SHP77 (cell line): ENCODE measurements at places on chromosomes 5 and 9.

GRCh38 chr9:105662184-105663104 is at the start of gene TAL2:
TSS of gene TAL2 (plus strand) at chr9:105662457. CDS start at chr9:105662497, 40 bp downstream.
- DNase-seq = no peak

GRCh38 chr5:125554355-125554754 is 807.9 kb upstream of the ZNF608 start:
- DNase-seq = no peak

GRCh38 chr5:39387293-39387692 is 23.0 kb upstream of the C9 start:
- DNase-seq = no peak

DNA sequence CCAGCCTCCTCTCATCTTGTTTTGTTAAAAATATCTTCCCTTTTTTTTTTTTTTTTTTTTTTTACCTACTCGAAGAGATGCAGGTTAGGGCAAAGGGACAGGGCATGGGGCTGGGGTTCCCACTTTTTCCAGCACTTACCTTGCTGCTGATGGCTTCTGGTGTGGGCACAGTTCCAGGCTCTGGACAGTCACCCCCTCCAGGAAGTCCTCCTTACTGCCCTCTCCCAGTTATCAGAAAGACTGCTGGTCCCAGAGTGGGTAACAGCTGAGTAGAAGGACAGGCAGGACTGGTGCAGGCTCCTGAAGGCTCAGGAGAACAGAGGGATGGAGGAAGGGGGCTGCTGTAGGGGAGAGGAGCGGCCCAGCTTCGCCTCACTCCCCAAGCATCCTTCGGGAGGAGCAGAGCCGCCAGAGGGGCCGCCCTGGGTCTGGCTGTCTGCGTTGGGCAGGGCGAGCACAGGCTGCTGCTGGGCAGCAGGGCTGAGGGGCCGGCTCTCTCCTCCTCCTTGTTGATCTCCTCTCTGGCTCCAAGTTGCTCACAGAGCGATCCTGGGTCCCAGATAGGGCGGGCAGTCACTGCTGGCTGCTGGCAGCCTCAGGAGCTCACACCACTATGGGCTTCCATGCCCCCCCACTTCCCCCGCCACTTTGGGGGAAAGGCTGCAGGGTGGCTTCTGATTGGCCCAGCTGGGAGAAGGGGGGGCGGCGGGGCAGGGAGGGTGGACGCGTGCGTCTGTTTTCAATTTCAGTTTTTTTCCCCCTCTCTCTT is at the start of gene PDGFRB:
TSS of gene PDGFRB (minus strand) at position 588 of the 769 bp plus-strand sequence. CDS start 18,798 bp downstream, outside the sequence.
- DNase-seq = no peak

DNA sequence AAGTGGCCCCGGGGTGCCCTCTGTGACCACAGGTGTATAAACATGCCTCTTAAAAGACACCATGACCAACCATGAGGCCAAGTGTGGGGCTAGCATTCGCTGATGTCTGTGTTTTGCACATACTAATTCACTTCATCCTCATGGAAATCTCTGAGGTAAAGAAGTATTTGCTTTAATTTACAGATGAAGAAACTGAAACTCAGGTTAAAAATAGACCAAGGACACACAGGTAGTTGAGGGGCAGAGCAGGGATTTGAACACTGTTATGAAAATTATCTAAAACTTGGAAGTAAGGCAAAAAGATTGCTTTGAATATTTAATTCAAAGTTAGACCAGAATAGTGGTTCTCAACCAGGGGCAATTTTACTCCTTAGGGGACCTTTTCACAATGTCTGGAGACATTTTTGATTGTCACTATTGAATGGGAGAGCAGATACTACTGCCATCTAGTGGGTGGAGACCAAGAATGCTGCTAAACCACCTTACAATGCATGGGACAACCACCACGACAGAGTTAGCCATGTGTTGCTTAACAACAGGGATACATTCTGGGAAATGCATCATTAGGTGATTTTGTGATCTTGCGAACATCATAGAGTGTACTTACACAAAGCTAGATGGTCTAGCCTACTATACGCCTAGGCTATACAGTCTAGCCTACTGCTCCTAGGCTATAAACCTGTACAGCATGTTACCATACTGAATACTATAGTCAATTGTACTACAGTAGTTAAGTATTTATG is 8.0 kb upstream of the FXN start:
- DNase-seq = no peak

GRCh38 chr5:82374637-82375036 is 96.5 kb upstream of the RPS23 start:
- no peak for DNase-seq

DNA sequence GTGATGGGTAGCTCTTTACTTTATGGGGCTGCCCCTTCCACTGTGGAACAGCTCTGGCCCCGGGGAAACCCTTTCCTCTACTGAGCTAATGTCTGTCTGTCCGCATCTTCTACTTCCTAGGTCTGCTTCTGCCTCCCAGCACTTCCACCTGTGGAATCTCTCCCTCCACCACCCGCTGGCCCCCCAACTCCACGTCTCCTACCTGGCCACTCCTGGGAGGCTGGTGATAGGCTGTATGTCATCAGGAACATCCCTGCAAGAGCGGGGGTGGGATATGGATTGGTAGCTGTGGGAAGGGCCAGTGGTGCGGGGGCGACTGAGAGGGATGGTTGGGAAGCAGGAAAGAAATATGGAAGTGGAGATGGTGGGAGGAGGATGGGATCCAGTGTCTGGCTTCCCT is 9.2 kb downstream of the ALAD start:
- no peak for DNase-seq

GRCh38 chr5:2299388-2300220 is 416.9 kb upstream of the IRX4 start:
- DNase-seq = no peak

DNA sequence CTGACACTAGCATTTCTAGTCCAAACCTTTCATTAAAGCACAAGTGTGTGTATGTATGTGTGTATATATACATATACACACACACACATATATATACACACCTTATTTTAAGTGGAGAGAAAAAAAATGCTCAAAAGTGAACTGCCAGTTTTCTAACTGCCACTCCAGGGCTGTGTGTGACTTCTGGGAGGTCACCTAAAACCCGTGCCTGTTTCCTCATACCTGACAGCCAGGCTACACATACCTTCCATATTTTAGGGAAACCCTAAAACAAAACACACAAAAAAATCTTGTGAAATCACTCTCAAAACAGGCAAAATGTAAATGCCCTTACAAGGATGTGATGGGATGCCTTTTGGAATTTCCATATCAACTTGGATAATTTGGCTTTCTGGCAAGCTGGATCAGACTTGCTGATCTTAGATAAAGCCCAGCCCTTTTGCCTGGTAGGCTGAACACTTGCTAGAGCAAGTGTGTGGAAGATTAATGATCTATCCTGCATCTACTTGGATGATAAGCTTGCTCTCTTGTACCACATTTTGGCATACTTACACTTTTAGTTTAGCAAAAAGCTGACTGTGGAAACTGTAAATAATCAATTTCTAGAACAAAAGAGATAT is 127.8 kb downstream of the GNAQ start:
- DNase-seq = no peak

- DNase-seq = peak; percentile 92
Observed at GRCh38 chr9:135281791-135282737, 194.6 kb downstream of the OLFM1 start.
